OCI-LY7 (cell line): ENCODE measurements at places on chromosomes 4 and X.
A peak's percentile ranks its signal among the peaks of the same experiment; 100 is the strongest.

GRCh38 chrX:107654872-107655761 is 26.8 kb downstream of the PRPS1 start:
- peak; percentile 67 for DNase-seq

DNA sequence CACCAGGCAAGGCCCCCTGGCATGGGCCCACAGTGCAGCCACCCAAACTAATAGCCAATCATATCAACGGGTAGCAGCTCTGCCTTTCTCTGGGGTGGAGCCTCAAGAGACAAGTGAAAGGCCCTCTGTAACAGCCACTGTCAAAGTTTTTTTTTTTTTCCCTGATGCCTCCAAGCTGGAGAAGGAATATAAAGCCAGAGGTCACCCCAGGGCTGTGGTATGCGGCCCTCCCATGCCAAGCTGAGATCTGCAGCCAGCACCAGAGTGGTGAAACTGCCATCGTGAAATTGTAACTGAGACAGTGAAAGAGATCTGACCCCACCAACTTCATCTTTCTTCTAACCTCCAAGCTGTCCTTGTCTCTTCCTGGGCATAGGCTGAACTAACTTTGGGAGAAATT is 407.0 kb downstream of the KLHL4 start:
- DNase-seq, result no peak

DNA sequence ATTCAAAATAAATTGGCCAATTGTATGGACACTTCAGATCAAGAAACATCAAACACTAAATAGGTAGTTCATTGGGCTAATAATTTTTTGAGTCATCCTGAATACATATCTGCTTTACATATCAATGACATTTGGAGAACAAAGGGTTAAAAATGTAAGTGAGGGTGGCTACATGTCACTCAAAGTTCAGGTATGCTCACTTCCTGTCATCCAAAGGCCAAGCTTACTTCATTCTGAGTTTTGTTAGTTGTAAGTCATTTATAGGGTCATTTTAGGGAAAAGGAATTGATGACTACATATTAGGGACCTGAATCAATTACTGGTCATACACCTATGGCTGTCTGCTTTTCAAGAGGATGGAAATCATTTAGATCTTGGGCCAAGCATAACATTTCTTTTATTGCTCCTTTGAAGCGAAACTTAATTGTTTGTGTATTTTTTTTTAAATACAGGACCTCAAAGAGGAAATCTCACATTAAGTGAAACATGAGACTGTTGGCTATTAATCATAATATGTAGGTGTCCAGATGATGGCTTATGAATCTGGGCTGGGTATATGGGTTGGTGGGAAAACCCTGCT is 119.2 kb upstream of the LEF1 start:
- DNase-seq, result no peak

DNA sequence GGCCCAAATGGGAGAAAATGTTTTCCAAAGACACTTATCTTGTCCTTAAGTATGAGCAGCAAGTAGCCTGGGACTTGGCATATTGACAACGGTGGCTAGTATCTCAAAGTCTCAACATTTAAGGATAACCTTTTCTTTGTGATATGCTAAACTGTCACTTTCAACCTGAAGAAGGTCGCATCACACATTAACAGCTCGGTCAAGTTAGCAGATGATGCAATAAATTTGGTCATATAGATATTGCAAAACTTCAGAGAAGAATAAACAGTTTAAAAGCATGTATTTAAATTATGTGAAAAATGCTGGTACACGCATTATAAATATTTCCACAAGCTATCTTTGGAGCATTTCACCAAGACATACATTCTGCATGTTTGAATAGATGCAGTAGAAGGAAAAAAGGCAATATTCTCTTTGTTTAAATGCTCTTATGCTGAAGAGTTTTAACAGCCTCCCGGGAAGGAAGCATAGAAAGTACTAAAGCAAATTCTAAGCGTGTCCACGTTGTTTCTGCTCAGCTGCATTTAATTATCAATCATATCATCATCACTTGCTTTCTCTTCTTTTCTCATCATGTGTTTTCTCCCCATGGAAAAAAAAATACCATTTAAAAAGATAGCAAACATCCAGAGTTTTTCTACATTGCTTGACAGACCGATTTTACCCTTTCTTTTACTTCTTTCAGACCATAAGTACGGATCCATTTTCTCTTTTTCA is 24.2 kb downstream of the ARHGAP6 start:
- DNase-seq, result no peak

DNA sequence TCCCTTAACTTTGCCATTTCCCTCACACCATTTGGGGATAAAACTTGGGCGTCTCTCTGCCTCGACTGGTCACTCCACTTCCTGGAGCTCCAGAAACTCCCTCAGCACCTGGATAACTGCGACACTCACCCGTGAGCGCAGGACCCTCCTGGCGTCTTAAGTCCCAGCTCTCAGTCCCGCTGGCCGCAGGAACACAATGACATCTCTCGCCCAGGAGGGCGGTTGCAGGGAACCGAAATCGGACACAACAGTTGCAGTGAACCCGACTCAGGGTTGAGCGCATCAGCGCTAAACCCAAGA is 370.9 kb upstream of the SMIM31 start:
- no peak for DNase-seq

DNA sequence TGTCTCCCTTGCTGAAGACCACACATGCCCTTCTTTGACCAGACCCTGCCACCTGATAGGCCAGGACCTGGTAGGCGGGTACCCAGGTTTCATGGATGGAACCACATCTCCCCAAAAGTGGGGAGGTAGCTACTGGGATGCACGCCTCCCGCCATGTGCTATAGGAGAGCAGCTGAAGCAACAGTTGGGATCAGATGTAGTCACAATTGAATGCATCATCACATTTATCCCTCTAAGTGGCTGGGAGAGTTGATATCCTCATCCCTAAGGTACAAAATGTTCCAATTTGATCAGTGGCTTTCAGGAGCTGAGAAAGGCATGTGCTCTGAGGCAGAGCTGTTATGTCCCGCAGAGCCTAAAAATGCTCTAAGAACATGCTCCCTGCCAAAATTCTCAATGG is 54.0 kb upstream of the MTM1 start:
- no peak for DNase-seq

- no peak for DNase-seq
Measured at GRCh38 chrX:136863826-136864225, 16.7 kb downstream of the RBMX start.

DNA sequence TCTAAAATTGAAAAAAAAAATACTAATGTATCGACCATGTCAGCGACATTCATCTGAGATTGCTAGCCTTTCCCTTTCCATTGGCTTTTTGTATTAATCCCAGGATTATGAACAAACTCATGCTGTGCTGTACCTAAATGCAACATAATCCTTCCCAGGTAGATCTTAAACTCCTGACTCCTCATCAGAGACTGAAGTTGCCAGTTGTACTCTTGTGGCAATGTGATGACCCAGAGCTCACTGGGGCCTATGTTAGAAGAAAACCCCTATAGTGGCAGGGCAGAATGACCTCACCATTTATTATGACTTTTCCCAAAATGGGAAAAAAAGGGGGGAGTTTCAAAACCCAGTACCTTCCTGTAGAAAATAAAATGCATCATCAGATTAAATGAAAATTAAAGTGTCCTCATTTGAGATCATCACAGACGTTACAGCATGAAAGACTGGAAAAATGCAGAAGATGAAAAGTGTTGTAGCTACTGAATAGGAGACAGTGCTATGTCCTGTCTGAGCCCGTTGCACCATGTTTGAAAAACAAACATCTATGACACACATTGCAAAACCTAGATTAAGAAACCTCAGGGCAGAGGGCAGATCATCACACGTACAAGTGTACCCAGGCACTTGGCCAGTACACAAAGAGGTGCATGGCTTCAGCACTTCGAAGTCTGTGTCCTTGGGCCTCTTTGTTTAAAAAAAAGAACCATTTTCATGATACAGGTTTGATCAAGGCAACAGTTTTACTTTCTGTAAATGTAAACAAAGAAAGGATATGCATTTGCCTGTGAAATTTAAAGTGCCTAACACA is 6.8 kb upstream of the ACSL4 start:
- no peak for DNase-seq

- peak; percentile 47 for DNase-seq
Measured at GRCh38 chrX:31240982-31241381, 169.1 kb upstream of the FTHL17 start.

DNA sequence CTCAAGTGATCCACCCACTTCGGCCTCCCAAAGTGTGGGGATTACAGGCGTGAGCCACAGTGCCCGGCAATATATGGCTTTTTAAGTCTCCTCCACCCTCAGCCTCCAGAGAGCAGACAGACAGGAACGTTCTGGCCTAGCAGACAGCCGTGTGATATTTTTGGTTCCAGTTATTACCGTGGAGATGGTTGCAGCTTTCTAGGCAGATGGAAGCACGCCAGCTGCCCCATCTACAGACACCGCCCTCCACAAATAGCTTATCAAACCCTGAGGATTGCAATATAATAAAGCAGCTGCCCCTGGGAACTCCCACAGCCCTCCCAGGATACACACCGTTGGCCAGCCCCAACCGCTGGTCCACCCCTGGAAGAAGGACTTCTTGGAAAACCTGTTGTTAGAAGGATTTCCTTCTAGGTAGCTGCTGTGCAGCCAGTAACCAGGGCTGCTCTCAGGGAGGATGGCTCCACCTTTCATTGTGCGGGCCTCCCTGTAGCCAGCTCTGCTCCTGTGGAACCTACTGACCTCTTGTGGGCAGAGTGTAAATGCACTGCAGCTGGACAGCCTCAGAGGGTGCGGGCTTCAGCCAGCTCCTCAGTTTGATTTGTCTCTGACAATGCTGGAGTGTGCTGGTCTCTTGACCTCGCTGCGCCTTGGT is 44.0 kb downstream of the SLC25A5 start:
- DNase-seq, result peak; percentile 62

DNA sequence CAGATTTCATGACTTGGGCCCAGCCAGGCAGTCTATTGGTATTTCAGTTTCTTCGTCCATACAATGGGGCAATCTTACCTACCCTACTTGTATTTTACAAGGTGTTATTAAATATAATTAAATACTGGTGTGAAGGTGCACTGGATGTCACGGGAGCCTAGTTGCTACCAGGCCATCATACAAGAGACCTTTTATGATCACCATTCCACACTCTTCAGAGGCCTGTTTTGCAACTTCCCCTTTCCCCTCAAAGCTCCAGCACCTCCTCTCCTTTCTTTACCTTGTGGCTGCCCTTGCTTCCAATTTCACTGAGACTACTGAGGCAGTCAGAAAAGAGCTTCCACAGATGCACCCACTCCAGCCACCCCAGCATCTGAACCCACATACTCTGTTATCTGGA is 93.8 kb upstream of the HELT start:
- DNase-seq, result no peak

- DNase-seq, result no peak
Measured at GRCh38 chr4:82677327-82677726, 115.5 kb upstream of the TMEM150C start.

- DNase-seq, result peak; percentile 84
Measured at GRCh38 chrX:12950851-12951594, 23.9 kb upstream of the TMSB4X start.

DNA sequence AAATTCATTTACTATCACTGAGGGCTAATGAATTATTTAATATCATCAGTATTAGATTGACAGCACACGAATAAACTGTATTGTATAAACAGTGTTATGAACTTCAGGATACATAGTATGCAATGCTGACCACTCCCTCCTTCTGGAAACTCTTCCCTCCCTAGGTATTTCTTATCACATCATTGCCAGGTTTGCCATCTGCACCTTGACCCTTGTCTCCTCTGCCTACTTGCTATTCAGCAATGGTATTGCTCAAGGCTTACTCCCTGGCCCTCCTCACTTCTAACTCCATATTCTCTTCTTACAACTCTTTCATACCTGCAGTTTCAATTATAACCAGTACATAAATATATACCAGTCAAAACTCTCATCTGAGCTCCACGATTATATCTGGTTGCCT is 38.9 kb downstream of the ATP8A1 start:
- no peak for DNase-seq

GRCh38 chr4:154456240-154456639 is 35.4 kb downstream of the DCHS2 start:
- no peak for DNase-seq

GRCh38 chr4:155208258-155209054 is at the start of gene NPY2R:
Gene NPY2R, plus strand, starts transcription at chr4:155208636. Its CDS starts 5,304 bp downstream, at chr4:155213940.
- no peak for DNase-seq

DNA sequence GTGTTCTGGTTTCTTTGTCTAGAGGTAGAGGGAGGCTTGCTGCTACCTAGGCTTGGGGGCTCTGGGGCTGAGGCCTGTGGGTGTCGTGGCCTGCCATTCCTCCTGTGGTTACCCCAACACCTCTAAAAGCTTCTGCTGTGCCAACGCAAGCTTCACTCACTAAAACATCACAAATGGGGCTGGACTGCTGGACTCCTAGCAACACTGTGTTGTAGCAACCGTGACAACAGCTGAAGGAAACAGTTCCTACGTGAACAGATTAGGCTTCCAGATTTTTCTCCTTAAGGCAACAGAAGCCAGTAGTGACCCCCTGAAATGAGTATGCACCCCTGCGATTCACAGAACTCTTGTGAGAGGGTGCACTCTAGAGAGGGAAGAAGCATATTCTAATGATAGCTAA is 138.3 kb upstream of the TEX13D start:
- no peak for DNase-seq
